Breast epithelium (tissue), 4 donors: ENCODE measurements at places on chromosomes 4 and X. TPM values are rescaled to one million over a fixed set of nuclear protein-coding genes. Genes with fewer than 3 reads are reported as not detected.

DNA sequence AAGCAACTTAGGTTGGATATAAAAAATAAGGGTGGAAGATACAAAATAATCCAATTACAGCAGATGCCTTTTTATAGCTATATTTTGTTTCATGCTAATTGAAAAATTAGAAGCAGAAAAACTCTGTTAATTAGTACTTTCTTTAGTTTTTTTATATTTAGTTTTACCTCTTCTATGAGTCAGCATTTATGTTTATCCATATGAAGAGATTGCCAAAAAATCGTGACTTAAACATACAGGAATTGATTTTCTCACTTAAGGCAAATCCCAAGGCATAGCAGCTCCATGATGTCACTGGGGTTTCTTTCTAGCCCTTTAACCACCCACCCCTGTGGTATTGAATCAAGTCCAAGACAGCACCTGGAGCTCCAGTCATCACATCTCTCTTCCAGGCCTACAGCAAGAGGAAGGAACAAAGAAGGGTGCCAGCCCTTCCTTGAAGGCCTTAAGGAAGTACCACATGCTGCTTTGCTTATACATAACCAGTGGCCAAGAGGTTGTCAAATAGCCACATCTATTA lies 365.8 kb upstream of the TENM3 start:
- DNase-seq, result no peak

DNA sequence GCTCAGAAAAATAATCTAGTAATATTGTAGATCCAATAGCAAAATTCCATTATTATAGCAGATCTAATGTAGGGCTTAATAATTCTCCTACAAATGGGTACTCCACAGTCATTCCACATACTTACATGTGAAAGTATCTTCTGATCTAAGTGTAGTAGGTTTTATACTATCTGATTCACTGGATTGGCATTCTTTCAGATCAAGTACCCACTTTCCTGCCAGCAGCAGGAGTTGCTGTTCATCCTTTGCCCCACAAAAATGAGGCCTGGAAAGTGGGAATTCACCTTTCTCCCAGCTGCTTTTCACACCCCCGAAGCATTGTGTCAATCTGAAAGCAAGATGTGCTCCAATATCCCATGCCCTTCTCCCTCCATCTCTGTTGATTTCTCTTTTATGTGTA lies 77.1 kb upstream of the RXFP1 start:
- no peak for DNase-seq

DNA sequence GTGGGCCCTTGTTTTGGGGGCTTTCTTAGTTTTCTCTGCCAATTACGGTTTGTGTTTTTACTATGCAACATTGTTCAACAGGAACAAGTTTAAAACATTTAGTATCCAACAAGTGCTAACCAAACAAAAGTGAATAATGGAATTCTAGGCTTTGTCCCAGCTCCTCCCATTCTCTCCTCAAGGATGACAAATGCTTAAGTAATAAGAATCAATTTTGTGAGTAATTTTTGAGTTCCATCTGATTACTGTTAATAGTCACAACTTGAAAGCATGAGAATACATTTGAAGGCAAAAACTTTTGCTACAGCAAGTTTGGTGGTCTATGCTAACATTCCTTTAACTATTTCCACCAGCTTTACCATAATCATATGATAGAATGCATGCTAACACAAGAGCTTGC lies 78.1 kb upstream of the HPGD start:
- no peak for DNase-seq

DNA sequence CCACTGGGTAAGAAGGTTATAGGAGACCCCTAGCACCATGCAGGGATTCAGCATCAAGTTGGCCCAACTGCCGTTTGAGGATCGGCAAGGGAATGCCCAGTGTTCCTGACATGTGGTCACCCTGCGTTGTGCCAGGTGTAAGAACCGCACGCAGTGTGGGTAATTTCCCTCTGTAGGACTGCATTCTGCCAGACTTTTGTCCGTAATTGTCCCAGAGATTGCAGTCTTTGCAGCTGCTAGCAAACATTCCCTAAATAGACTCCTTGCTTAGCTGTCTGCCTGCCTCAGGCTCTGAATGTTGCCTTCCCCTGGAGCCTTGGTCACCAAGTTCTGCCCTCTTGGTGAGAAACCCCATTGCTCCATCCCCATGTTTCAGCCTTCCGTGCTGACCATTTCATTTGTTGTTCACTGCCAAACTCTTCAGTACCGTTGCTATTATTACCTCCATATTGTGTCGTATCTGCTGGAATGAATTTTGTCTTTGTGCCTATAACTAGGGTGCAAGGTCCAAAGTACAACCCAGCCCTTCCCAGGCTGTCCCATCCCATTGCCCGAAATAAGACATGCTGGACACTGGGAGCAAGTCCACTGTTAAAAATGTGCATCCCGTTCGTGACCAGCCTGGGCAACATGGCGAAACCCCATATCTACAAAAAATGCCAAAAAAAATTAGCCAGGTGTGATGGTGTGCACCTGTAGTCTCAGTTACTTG lies 53.8 kb upstream of the USP9X start:
- DNase-seq, result no peak

GRCh38 chr4:159229164-159229563 lies 126.3 kb downstream of the RAPGEF2 start:
- DNase-seq, result no peak

Gene NLGN3
- total RNA-seq, result under 0.01 TPM

Gene PABPC1L2B
- total RNA-seq, result not detected
